Jurkat, Clone E6-1 (cell line): ENCODE measurements at places on chromosomes 4 and X.

DNA sequence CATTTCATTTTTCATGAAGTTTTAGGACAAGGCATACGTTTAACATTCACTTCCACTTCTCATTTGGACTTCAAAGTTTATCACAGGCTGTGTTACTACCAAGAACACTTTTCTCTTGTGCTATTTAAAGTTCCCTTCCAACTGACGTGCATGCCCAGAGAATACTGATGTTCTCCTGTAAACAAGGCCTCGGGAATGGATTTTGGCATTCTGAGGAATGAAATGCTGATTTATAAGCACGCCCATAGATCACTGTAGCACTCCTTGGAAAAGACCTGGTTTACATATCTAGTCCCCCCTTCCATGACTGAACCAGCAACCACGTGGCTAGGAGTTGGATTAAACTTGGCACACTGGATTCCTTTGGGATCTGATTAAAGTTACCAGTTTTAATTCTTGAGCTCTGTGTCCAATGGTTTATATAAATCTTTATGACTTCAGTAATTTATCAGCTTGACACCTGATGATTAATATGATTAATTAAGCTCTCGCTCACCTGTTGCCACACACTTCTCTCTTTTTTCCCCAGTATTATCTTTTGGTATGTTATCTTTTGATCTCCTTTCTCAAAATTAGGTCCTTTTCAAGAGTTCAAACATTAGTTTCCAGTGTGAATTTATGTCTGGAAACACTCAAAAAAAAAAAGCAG lies 122.4 kb upstream of the HAND2 start:
- DNase-seq: no peak

DNA sequence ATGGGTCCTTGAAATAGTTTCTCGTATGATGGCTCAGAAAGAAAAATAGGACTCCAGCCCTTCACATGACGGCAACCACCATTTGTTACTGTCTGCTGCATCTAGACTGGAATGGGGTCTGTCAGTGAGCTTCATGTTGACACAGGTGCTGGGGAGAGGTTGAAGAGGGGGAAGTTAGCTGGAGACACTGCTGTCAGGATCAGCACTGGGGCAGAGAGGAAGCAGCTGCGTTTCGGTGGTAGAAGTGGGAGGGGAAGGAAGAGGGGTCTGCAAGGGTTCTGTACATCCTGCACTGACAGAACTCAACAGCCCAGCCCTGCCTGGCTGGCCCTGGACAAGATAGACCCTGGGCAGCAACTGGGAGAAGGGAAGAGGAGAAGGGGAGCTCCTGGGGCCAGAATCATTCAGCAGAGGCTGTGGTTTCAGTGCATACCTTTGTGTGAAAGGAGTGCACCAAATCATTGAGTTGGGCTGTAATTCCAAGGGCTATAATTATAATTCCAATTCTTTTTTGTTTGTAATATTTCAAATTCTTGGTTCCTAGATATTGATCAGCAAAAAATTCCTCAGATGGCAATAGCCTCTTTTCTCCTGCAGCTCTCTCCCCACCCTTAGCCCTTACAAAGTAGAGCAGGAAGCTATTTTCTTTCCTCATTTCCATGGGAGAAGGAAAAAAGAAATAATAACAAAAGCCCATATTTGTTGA lies 119.4 kb upstream of the C1GALT1C1 start:
- peak; percentile 73 for DNase-seq

DNA sequence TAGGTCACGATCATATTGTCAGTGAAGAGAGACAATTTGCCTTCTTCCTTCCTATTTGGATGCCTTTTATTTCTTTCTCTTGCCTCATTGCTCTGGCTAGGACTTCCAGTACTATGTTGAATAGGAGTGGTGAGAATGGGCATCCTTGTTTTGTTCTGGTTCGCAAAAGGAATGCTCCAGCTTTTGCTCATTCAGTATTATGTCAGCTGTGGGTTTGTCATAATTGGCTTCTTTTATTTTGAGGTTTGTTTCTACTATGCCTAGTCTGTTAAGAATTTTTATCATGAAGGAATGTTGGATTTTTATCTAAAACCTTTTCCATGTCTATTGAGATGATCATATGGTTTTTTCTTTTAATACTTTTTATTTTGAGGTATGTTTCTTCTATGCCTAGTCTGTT lies 152.3 kb upstream of the MAD2L1 start:
- DNase-seq: no peak

- no peak for DNase-seq
Measured at GRCh38 chr4:28879178-28879577, 1841.0 kb upstream of the PCDH7 start.

- no peak for DNase-seq
Measured at GRCh38 chr4:53322696-53323095, 43.2 kb downstream of the SCFD2 start.

- peak; percentile 51 for DNase-seq
Measured at GRCh38 chr4:82799006-82799881, 648 bp upstream of the SCD5 start.

GRCh38 chr4:126611900-126612299 lies 1020.9 kb upstream of the INTU start:
- DNase-seq: no peak

DNA sequence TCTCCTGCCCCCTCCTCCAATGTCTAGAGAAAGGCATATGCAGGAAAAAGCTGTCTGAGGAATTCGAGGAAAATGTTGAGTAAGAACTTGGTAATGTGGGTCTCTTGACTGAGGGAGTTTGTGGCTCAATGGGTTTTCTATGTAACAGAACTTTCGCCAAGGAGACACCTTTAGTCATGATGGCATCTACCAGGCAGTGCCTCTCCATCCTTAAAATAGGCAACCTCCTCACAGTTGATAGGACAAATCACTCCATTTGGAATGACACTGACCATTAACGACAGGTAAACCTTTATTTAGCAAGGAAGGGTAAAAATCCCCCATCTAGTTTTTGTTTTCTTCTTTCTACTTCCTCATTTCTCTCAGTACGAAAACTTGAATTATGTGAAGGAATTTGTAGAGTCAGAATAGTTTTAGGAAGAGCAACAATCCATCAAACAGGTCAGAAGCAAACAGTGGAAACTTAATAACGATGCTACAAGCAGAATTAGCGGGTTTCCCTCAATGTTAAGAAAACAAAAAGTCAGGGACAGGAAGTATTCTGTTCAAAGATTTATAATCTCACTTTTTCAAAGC lies 2.7 kb downstream of the GSX2 start:
- DNase-seq: no peak

- no peak for DNase-seq
Measured at GRCh38 chr4:137768196-137768595, 235.9 kb upstream of the PCDH18 start.

DNA sequence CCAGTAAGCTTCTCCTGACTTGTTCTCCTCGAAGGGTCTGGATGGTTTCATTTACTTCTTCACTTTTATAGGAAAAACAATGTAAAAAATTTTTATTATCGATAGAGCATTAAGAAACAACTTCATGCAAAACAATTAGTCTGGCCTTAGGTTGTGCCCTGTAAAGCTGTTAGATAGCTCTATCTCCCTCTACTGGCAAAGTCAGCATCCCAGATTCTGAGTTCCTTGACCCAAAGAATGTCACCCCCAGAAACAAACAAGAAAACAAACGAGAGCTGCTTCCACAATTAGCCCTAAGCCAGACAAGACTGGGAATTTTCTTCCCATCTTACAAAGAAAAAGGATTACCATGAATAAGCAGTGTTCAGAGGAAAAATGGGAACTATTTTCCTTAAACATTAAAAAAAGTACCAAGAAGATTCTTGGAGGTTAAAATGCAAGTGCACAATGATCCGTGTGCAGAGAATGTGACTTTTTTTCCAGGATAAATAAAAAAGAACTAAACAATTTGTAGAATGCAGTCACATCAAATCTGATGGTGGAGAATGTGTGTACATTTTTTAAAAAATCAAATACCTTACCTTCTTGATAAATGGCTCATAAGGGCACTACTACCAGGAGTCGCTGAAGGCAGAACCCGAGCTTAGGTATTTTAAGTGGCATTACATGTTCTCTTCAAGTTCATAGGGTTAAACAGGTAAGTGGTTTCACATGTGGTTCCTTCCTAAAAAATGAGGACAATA lies 293.2 kb downstream of the FBXO8 start:
- DNase-seq: peak; percentile 3
